Esophagus muscularis mucosa (tissue), 4 donors: ENCODE measurements at places on chromosomes 11 and 22. TPM values are rescaled to one million over a fixed set of nuclear protein-coding genes. Genes with fewer than 3 reads are reported as not detected.

BRSK2 gene
- 3.0 TPM for total RNA-seq

C11orf87 gene
- not detected for total RNA-seq

CCDC89 gene
- total RNA-seq = 0.83 TPM

CBLIF gene
- not detected for total RNA-seq

INSC gene
- total RNA-seq = 3.0 TPM

SAA1 gene
- total RNA-seq = 1.3 TPM

APOA5 gene
- not detected for total RNA-seq

MRGPRX3 gene
- total RNA-seq = not detected

TSGA10IP gene
- total RNA-seq = not detected

TMX2 gene
- total RNA-seq = 52.8 TPM

KLHDC7B gene
- total RNA-seq = not detected

HMBS gene
- total RNA-seq = 3.1 TPM

APOC3 gene
- not detected for total RNA-seq

FADS3 gene
- 42.4 TPM for total RNA-seq

UPK3A gene
- not detected for total RNA-seq

KRTAP5-11 gene
- total RNA-seq = not detected
